ENCODE measurements at places on chromosomes 6 and 20.

- DNase-seq = no peak
Observed at GRCh38 chr20:49160057-49160929, 27.8 kb downstream of the STAU1 start.

DNA sequence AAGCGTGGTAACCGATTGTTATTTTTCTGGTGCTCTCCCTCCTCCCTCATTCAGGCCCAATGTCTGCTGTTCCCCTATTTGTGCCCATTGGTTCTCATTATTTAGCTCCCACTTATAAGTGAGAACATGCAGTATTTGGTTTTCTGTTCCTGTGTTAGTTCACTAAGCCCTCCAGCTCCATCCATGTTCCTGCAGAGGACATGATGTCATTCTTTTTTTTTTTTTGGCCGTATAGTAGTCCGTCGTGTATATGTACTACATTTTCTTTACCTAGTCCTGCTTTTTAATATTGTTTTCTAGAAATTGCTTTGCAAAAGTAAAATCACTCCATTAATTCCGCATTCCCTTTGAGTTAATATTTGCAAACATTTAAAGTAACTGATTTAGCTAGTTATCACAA lies 23.1 kb downstream of the ZNF451 start:
- no peak for DNase-seq

GRCh38 chr6:26025047-26025893 lies 62.0 kb upstream of the HFE start:
- DNase-seq = peak; percentile 64

DNA sequence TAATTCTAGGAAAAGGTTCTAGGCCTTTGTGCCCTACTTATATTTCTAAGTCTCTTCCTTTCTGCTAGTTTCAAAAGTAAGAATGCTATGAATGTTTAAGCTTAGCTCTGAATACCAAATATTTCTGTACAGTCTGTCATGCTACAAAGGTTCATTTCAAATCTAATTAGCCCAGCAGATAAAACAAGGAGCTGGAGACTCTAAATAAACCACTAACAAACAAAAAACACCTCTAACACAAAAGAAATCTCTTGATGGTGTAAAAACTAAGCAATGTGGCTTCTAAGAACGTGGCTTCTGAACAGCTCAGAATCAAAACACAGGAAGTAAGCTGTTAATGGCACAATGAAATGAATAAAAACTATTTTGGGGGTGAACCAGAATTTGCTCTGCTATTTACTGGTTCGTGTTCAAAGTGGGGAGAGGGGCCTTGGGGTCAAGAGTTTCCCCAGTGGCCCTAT lies 198.3 kb downstream of the BCAS1 start:
- no peak for DNase-seq

GRCh38 chr6:53504512-53504911 lies 40.4 kb downstream of the GCLC start:
- no peak for DNase-seq

DNA sequence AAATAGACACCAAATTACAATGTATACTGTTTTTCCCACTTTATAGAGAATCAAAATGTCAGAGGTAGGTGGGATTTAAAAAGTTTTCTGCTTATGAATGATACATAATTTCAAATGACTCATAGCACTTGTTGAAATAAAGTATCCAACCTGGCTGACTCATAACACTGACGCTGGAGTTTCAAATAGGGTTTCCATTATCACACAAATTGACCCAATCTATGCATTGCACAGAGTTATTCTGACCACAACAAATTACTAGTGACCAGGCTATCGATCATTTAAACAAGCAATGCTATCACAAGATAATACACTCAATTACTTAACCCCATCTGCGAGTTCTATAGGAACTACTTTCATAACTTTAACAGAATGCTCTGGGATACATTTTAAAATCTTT lies 31.9 kb upstream of the PRELID3B start:
- DNase-seq = no peak

- peak; percentile 68 for DNase-seq
Observed at GRCh38 chr20:38212806-38213606, 47.5 kb downstream of the KIAA1755 start.

DNA sequence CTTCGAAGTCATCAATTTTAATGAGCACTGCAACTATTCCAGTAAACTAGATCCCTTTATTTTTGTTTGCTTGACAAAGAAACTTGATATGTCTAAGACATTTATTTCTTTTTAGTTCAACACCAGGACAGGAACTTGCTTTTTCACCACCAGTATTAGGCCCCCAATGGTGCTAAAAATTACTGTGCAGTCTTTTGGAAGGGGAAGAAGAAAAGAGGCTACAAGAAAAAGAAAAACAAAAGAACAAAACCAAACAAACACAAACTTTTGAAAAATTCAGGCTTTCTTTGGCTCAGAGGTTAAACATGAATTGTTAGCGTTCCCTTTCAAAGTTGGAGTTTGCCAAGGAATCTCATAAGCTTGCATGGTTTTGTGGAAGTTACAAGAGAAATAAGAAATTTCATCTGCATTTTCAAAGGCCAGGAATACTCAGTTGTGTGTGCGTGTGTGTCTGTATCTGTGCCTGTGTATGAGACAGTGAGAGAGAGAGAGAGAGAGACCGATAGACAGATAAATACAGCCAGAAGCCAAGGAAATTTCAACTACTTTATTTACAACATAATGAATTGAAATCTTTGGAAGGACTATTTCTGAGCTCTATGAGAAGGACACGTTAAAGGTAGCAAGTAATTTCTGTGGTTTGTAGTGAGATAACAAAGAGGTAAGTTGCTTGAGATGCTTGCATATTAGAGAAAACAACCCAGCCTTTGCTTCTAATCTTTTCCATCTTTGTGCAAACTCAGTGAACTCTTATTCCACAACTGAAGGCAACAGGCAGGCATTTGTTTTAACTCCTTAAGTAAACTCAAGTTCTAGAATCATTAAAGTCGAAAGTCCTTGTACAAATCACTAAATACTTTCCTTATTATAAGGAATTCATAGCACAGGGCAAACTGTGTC lies 171.0 kb upstream of the CITED2 start:
- no peak for DNase-seq

DNA sequence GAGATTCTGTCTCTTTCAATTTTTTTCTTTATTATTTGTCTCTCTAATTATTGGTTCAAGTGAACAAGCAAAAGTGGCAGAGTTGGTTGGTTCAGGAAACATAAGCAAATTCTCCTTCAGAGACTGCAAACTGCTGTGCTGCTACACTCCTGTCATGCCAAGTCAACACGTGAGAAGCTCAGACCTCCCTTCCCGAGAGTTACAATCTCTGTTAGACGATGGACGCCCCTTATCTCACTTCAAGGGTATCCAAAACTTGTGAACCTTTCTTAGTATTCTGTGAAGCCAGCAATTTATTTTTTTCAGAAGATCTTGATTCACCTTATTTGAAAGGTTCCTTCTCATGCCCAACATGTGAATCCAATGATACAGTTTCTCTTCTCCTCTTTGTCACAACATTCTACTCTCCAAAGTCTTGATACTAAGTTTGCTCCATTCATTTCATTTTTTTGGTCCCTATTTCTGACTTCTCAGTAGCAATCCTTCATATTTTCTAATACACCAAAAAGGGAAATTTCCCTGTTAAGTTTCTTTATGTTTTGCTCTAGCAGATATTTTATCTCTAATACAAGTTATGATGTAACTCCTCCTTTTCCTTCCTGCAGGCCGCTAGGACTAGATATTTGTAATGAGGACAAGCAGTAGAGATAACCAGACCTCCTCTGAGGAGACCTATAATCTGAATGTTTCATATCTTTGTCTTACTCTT lies 448.8 kb upstream of the CITED2 start:
- DNase-seq = no peak

- peak; percentile 55 for DNase-seq
Observed at GRCh38 chr6:94510877-94511276, 1066.5 kb upstream of the MANEA start.

- DNase-seq = peak; percentile 74
Observed at GRCh38 chr6:13120483-13121482, 207.6 kb downstream of the TBC1D7 start.

GRCh38 chr6:16345449-16346330 lies 107.3 kb downstream of the GMPR start:
- DNase-seq = peak; percentile 56

GRCh38 chr6:9499709-9500108 lies 915.2 kb downstream of the TFAP2A start:
- DNase-seq = no peak

GRCh38 chr6:52801188-52801841 lies 2.3 kb downstream of the GSTA1 start:
- no peak for DNase-seq

- no peak for DNase-seq
Observed at GRCh38 chr6:131951576-131952230, 531 bp upstream of the CCN2 start.

DNA sequence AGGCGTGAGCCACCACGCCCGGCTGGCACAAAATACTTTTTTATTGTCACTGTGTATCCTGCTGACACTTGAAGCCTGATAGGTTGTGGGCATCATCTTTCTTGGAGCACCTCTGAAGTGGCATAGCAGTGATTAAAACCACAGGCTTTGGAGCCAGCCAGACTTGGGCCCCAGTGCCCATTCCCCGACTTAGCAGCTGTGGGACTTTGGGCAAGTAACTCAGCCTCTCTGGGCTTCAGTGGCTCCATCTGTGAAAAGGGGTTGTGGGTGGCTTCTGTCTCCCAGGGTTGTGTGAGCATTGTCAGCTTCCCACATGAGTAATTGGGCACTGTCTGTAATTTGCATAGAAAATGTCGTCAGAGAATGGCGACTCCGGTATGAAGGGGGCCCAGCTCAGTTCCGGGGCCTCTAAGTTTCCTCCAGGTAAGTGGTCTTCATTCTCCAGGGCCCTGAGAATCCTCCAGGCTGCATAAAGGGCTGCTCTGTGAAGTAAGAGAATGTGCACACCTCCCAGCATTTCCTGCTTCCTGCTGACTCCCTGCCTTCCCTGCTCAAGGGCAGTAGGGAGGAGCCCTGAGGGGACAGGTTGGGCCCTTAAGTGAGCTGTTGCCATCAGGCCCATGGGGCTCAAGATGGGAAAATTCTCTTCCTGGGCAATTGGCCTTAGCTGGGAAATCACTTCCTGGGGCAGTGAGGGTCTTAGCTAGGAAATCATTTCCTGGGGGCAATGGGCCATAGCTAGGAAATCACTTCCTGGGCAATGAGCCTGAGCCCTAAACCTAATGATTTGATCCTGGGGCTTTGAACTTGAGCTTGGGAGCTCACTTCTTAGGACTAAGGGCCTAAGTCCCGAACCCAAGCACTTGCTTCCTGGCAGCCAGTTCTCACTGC lies 27.2 kb downstream of the ARHGAP40 start:
- DNase-seq = no peak

DNA sequence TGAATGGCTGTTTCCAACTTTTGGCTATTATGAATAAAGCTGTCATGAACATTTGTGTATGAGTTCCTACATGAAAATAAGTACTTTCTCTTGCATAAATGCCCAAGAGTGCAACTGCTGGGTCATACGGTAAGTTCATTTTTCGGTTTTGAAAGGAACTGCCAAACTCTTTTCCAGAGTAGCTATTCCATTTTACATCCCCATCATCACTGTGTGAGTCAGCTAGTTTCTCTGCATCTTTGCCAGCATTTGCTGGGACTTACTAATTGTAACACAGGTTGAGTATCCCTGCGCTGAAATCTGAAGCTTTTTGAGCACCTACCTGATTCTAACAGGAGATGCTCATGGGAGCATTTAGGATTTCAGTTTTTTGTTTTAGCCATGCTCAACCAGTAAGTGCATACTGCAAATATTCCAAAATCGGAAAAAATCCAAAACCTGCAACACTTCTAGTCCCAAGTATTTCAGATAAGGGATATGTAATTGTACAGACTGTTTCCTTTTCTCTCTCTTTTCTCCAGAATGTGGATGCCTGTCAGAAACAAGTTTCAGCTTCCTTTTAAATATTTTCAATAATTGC lies 118.4 kb downstream of the DTNBP1 start:
- no peak for DNase-seq

DNA sequence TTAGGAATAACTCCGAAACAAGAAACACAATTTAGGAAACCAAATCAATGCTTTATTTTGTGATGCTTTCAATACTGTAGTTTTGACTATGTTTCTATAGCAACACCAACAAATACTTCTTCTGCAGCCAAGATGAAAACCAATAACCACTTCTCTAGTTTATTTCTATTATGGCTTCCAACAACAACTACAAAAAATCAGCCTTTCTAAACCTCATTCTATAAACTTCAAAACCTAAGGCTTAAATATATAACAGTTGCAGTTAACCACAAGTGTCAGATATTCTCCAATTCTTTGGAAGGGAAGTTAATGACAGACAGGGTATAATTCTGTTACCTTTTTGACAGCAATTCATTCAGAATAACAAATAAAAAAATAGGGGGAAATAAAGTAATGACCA lies 80.9 kb downstream of the EPB41L2 start:
- no peak for DNase-seq

DNA sequence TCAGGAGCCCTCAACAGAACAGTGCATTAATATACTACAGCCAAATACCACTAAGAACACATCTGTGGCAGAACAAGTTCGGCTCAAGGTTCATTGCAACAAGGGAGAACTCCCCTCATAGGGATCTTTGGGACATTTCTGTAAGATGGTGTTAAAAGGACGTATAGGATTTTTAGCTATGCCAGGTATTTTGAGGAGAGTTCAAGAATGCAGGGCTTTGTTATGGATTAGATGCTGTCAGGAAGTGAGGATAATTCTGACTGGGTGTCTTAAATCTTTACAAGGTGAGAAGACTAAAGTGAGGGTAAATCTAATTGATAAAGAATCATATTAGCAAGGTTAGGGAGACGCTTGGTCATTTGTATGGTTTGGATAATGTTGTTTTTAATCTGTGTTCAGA lies 83.7 kb upstream of the AHI1 start:
- no peak for DNase-seq

GRCh38 chr20:58361481-58362205 lies 27.4 kb upstream of the VAPB start:
- DNase-seq = no peak

DNA sequence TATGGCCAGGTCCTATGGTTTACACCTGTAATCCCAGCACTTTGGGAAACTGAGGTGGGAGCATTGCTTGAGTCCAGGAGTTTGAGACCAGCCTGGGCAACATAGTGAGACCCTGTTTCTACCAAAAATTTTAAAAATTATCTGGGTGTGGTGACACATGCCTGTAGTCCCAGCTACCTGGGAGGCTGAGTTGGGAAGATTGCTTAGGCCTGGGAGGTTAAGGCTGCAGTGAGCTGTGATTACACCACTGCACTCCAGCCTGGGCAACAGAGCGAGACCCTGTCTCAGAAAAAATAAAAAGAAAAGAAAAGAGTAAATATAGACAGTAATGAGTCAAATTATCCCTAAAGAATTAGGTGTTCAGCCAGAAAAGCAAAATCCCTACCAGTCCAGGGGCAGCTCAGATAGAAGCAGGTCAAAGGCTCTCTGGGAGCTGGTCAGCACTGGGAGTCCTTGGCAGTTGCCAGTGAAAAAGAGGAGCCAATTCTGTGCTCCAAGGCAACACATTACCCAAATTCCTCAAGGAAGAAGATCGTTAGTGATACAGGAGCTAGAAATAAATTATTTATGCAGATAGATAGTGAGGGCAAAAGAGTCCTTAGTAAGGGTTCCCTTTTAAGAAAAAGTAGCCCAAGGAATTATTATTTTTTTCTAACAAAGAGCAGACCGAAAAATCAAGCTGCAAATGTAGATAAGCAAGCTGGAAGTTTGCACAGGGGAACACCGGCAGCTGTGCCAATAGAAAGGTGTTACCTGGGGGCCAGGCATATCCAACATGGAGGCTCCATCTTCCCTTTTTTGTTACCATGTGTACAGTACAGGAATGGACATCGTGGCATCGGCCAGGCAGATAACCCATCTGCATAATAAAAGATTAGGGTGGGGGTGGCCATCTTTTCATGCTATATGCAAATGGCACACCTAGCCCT lies 31.4 kb upstream of the SEC63 start:
- no peak for DNase-seq
